ENCODE measurements at places on chromosomes 6 and 20.

GRCh38 chr6:49980898-49981297, 11.5 kb upstream of the DEFB113 start:
- DNase-seq, result no peak

GRCh38 chr6:119830069-119830468, 480.5 kb upstream of the MAN1A1 start:
- no peak for DNase-seq

DNA sequence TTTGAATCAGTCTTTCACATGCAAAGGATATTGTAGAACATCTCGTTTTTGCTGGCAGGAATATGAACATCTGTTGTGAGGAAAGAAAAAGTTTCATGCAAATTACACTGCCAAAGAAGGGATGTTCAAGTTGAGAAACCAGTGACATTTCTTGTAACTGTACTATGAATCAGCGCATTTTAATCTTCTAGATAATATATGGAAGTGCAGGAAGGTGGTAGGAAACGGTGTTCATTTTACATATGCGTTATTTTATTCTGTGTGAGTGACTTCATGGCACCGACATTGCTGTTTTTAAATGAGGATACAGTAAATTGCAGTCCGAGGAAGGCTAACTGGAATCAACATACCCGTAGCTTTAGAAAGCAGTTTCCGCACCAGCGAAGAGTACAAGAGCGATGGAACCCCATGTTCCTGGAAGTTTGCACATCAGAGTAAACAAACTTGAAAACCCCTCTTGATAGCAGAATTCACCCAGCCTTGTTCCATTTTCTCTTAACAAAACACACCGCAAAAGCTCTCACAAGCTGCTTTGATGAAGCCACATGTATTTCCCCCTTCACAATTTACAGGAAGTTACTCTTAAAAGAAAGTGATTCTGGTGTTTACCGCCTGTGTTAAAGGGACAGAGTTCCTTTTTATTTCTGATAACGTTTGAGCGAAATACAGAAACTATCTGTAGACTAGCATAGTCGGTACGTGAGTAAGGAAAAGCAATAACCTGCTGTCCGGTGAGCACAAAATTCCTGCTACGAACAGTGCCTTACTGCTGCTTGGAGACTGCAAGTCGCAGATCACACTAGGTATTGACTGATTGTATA, 11.5 kb downstream of the PRDM1 start:
- DNase-seq, result no peak

GRCh38 chr6:100247123-100247522, 217.6 kb downstream of the SIM1 start:
- DNase-seq, result no peak

DNA sequence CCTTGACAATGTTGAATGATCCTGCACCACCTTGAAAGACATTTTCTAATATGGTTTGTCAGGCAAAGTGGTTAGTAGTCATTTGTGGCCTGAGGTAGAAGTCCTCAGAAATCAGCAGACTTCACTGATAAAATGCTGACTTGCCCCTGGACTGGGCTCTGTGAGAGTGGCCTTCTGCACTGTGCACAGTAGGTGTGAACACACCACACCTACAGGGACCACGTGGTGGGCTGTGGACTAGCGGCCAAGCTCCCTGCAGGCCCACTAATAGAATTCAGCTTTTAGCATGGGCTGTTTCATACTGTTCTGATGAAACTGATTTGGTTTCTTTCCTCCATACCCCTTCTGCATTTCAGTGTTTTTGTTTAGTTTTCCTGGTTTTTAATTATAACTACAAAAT, 7.3 kb downstream of the BPHL start:
- no peak for DNase-seq

DNA sequence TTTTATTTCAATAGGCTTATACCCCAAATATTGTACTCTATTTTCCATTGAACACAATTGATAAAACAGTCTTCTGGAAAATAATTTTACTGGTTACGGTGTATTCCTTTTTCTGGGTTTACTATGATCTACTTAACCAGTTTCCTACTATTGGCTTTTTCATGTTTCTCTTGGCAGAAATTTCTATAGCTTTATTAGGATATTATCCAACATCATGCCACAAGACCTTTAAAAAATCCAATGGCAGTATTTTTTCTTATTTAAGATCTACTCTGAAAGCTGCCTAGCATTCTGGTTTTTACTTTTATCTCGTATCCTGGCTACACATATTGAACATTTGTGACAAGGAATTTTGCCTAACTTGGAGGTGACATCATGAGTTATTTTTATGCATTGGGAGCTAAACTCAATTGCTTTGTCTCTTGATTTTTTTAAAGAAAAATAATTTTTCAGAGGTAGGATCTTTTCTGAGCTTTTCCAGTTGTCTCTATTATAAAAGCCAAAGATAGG, 45.5 kb downstream of the SLC9A8 start:
- no peak for DNase-seq

DNA sequence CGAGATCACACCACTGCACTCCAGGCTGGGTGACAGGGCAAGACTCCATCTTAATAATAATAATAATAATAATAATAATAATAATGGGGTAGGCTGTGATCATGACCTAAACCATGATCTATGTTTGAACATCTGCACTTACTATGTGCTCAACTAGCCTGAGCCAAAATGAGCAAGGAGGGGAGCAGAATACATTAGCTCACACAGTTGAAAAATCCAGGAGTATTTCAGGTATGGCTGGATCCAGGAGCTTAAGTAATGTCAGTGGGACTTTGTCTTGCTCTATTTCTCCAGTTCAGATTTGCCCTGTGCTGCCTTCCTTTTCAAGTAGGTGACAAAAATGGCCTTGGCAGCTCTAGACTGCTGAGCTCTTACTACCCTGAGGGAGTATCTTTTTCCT, 32.7 kb upstream of the SLC9A8 start:
- no peak for DNase-seq

DNA sequence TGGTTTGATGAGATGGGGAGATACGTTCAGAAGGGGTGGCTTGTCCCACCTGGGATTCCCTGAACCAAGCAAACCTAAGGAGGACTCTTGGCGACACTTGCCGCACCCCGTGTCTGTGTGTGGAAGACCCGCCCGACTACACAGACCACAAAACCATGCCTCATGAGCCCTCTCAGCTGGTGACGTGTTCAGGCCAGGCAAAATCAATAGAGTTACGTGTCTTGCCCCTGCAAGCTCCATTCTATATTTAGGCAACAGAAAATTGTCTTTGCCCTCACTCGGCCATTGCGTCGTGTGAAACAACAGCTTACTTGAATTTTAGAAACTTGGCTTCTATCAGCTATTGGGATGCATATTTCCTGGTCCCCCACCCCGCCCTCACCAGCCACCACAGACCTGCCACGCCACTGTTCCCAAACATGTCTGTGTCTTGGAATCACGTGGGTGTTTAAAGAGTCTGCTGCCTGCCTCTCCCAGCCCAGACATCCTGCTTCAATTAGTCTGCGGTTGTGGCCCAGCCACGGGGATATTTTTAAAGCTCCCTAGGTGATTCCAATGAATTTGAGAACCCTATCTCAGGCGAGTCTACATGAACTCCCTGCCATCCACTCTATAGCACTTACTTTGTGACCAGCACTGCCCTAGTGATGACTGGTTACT, 279.2 kb upstream of the EXOC2 start:
- no peak for DNase-seq

GRCh38 chr20:62642666-62643520, 590 bp downstream of the SLCO4A1 start:
- DNase-seq, result no peak

GRCh38 chr6:113493991-113494390, 363.2 kb upstream of the MARCKS start:
- no peak for DNase-seq

DNA sequence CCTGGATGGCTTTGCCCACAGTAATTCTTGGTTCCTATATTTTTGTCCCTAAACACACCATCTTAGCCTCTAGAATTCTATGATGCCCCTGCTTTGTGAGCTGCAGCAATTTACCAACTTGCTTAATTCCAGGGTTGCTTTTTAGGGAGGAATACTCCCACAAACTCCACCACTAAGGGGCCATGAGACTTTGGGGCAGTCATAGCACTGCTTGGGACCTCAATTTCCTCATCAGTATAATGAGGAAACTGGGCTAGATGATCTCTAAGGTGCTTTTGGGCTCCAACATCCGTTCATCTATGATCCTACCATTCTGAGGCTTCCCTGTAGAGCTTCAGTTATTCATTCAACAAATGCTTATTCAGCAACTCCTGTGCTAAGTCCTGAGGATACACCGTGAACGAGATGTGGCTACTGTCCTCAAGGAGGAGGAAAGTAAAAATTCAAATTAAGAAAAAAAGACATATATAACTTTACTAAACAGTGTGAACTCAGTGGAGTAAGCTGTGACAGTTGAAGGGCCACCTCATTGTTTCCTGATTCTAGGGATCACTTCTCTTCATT, 75.3 kb downstream of the PRDM1 start:
- no peak for DNase-seq

GRCh38 chr6:21109391-21110178, 484.0 kb upstream of the SOX4 start:
- DNase-seq, result no peak

DNA sequence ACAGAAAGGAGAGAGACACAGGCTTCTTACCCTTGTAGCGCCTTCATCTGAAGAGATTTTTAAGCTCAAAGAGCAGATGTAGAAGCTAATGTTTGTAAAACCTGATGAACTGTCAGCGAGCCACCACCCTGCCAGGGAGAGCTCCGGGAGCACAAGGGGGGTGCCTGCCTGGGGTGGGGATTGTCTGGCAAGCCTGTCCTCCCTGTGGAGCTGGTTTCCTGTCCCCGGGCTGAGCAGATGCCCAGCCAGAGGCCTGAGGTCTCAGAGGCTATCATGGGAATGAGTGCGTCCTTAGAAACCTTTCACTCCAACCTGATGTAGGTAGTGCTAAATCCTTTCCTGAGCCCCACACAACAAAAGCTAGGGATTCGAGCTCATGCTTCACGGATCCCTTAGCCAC, 41.9 kb upstream of the NR2E1 start:
- no peak for DNase-seq

DNA sequence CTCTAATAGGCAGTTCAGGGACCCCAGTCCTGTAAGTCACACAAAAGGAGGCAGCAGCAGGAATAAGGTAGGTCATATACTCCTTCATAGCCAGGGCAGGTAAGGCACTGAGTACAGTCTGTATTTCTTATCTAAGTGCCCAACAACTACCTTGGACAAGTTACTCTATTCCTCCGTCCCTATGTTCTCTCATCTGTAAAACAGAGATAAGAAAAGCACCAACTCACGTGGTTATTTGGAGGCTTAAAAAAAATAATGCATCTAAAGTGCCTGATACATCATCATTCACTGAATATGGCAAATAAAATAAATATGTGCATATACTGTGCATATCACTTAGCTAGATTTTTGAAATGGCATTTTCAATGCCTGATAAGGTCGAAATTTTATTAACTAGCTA, 298.1 kb upstream of the CDYL start:
- DNase-seq, result no peak

- DNase-seq, result no peak
These were observed 126.5 kb upstream of the QKI start for GRCh38 chr6:163288066-163288465.

GRCh38 chr20:10316582-10316981, 98.0 kb downstream of the SNAP25 start:
- DNase-seq, result no peak

- no peak for DNase-seq
These were observed 17.4 kb upstream of the LSM14B start for GRCh38 chr20:62104791-62105345.

GRCh38 chr6:82619573-82619972, 256.0 kb downstream of the TPBG start:
- no peak for DNase-seq

- DNase-seq, result no peak
These were observed 36.8 kb downstream of the FOXQ1 start for GRCh38 chr6:1348675-1349074.

DNA sequence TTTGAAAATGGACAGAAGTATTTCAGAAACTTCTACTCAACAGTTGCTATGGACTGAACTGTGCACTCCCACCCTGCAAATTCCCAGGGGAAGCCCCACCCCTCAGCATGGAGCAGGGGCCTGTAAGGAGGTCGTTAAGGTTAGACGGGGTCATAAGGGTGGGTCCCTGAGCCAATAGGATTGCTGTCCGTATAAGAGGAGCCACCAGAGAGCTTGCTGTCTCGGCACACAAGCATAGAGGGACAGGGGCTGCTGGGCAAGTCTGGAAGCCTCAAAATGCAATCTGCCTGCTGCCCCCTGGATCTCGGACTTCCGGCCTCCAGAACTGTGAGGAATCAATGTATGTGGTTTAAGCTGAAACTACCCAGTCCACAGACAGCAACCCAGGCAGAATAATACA, 37.4 kb upstream of the AFDN start:
- no peak for DNase-seq

DNA sequence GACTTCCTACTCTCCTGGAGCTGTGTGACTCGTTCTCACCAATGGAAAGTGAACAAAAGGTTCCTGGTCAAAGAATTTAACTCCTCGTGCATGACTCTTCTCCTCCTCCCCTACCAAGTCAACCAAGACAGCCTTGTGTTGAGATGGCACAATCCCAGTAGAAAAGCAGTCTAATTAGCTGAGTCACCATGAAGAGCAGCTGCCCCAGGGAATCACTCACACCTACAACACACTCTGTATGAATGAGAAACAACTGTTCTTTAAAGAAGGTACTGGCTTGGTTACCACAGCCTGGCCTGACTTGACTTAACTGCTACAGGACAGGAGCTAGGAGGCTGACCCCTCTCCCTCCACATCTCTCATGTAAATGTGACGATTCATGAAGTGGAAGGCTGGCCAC, 2.9 kb upstream of the HLA-DOB start:
- DNase-seq, result no peak

- no peak for DNase-seq
These were observed 1084.8 kb upstream of the CITED2 start for GRCh38 chr6:140459209-140459608.

DNA sequence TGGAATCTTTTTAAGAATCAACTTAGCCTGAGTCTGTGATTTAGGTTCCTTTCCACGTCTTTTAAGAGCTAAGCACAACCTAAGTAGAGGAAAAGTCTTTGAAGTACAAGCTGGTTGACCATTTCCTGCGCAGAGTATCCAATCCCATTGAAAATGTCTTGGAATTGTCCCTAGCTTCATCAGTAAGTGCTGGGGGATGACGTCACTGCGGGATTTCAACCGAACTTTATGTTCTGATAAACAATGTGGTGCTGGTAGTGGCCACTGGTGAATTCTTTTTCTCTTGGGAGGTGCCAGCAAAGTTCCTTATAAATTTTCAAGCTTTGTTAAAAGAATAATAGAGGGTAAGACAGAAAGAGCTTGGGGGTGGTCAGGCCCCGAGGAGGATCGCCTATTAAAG, 69.2 kb downstream of the PDE7B start:
- DNase-seq, result no peak

DNA sequence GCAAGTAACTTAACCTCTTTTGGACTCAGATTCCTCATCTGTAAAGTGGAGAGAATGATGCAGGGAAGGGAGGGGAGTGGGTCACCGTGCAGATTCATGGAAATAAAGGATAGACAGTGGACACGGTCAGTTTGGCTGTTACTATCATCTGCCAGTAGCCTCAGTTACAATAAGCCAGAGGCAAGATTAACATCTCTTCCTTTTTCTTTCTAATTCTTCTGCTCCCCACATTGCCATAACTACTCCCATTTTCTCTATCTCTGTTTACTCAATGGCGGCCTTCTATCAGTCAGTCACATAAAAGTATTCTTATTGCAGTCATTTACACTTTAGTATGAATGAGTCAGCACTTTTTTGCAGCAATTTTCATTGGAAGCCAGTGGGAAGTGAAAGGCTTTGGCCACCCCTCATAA, 49.2 kb downstream of the PPP1R16B start:
- DNase-seq, result no peak

Data from stimulated activated CD4-positive, alpha-beta T cell treated with anti-CD3 and anti-CD28 coated beads, Interleukin-1b, Interleukin-23, amount 100 ng/mL, for 1 hour (primary cell).